Activated CD4-positive, alpha-beta T cell treated with anti-CD3 and anti-CD28 coated beads, Interleukin-2, Interleukin-4, amounts not matched to agents 100 ng/mL and 50 ng/mL, durations not matched to agents 16 hours and 8 hours (primary cell): ENCODE measurements at places on chromosomes 13 and 19.

DNA sequence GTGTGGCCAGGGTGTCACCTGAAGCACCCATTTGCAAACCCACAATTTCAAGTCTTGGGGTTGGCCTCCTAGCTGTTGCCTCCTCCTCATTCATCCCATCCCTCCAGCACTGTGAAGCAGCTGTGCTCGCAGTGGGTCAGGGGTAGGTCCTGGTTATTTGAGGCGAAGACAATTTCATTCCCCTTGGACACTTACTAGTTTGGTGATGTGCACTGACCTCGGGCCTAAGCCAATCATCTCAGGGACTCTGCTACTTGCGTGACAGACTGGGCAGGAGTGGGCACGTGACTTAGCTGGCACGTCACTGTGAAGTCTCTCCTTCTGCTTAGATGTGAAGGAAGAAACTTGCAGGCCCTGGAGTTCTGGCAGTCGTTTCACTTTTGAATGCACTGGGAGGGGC, 3.5 kb upstream of the ATP11A start:
- no peak for DNase-seq

DNA sequence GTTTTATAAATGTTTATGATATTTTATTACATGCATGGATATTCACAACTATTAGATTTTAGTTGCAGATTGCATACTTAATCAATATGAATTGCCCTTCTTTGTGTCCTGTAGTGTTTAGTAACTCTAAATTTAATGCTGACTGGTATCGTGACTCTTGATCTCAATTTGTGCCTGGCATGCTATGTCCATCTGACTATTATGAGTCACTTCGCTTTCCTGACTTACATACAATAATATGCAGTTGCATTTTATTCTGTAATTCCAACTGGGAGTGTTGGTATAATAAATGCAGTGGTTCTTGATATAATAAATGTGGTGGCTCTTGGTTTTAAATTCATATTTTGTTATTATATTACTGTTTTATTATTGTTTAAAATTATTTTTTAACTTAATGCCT, 277.5 kb downstream of the LIG4 start:
- no peak for DNase-seq

DNA sequence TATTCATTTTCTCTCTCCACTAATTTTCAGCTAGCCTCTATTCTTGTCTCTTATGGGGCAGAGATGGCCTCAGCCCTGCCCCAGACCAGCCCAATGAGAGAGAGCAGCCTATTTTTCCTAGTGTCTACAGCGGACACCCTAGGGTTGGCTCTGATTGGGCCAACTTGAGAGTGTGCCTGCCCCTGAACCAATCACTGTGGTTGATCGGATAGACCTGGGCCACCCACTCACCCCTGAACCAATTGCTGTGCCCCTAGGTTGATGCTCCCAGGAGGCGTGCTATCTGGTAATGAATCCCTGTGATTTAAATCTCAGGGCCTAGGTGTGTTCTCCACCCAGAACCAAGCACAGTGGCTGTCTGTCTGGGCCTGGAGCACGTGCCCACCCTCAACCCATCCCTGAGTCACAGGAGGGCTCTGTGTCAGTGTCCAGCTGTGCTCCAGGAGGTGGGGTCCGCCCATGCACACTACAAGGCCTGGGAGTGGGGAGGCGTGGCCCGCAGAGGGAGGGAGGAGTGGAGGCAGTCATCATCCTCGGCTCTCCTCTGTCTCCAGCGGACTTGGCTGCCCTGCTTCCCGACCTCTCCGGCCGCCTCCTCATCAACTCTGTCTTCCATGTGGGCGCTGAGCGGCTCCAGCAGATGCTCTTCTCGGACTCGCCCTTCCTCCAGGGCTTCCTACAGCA, 14.9 kb upstream of the SCN1B start:
- DNase-seq: no peak

DNA sequence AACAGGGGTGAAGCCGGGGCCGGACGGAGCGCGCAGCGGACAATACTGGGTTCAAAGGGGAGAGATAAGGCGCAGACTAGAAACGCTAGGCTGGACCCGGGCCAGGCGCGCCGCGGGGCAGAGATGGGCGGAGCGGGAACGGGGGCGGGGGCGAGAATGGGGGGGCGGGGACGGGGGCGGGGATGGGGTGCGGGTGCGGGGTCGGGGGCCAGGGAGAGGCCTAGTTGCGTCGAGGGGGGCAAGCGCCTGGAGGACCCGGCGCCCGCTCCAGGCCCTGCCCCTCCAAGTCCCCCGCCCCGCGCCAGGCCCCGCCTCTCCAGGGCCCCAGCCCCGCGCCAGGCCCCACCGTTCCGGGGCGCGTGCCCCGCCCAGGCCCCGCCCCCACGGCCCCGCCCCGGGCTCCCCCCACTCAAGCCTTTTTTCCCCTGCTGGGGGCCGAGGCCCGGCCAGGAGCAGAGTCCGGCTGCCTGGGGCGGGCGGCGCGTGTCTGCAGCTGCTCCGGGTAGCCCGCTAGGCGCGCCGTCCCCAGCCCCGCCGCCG, at the start of gene CERS4:
CERS4 (plus strand) TSS at position 449 of the 540 bp plus-strand sequence. CDS start 41,707 bp downstream, outside the sequence.
- peak; percentile 65 for DNase-seq

GRCh38 chr19:6062274-6062673, 48.0 kb downstream of the RFX2 start:
- DNase-seq: peak; percentile 36
